ENCODE measurements at places on chromosomes 12 and 14.

GRCh38 chr14:90663680-90664079 lies 152.6 kb downstream of the TTC7B start:
- DNase-seq = no peak

DNA sequence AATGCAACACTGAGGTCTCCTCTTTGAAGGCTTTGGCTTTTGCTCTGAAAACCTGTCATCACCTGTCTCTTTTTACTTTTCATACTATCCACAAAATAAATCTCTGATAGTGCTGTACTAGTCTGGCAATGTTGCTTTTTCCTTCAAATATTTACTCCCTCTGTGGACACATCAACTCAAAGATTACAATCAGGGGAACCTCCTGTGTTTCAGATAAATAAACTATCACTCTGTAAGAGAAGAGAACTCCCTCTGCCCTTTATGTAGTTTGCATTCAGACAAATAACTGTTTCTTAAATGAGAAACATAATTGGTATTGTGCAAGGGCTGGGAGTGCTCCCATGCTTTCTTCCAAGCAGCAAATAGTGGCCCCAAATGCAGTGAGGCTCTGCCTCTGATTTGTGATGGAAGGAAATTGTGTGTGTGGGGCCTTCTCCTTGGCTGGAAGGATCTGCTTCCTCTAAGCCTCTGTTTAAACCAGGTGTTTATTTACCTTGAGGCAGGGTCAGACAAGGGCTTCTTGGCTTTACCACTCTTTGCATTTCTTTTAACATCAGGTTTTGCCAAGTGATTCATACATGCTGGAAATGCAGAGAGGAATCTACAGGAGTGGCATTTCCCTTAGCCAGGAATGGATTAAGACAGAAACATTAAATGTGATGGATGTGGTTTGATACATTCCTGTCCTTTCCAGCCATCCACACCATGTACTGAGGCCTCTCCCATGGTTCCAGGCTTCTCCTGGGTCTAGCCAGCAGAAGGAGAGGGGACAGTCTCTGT lies 69.0 kb downstream of the AKAP6 start:
- no peak for DNase-seq

DNA sequence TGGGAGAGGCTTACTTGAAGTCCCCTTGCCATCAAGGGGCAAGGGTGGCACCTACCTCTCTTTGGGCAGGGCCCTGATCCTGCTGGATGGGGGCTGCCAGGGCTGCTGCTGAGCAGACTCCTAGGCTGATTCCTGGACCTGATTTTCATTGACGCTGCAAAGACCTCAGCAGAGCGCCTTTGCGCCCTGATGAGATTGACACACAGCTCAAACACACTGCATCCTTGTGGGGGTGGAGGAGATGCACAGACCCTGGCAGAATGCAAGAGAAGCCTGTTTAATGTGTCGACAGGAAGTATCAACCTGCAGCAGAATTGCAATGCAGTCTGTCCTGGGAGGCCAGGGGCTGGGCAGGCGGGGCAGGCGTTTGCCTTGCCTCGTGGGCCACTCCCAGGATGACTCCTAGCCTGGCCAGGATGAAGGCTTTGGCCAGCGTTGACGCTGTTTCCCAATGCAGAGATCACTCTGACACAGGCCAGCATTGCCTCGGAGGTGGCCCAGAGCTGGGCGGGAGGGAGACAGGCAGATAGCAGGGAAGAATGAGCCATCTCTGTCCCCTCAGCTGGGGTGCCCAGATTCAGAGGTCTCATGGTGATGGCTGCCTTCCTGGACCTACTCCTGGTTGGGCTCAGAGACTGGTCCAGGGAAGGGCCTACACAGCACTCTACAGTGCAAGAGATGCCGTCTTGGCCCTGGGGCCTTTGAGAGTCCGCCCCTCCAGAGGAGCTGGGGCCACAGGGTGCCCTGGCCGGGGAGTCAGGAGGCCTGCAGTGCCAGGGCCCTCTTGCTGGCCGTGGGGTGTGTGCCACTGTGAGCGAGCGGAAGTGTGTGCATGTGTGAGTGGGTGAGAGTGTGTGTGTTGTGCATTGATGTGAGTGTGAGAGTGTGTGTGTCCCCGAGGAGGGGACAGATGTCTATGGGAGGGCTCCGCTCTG lies 108.3 kb downstream of the KIF26A start:
- DNase-seq = no peak

DNA sequence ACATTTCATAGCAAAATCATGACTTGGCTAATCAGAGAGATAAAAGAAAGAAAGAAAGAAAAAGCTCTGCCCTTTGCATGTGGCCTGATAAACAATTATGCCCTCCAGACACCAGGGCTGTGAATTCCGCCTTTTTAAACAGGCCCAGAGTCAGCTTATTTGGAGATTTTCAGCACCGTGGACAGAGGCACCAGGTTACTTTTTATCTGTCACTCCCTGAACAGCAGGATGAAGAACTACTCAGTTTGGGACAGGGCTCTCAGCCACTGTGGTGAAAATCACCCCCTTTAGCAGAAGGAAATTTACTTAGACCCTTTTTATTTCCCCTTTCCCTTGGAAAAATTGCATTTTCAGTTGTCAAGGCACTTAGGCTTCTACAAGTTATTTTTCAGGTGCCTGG lies 359.9 kb downstream of the NRXN3 start:
- no peak for DNase-seq

Data from stimulated activated CD4-positive, alpha-beta T cell treated with anti-CD3 and anti-CD28 coated beads, Interleukin-15, amount 100 ng/mL, for 1 hour (primary cell).